ENCODE measurements at places on chromosomes 5 and 9.

DNA sequence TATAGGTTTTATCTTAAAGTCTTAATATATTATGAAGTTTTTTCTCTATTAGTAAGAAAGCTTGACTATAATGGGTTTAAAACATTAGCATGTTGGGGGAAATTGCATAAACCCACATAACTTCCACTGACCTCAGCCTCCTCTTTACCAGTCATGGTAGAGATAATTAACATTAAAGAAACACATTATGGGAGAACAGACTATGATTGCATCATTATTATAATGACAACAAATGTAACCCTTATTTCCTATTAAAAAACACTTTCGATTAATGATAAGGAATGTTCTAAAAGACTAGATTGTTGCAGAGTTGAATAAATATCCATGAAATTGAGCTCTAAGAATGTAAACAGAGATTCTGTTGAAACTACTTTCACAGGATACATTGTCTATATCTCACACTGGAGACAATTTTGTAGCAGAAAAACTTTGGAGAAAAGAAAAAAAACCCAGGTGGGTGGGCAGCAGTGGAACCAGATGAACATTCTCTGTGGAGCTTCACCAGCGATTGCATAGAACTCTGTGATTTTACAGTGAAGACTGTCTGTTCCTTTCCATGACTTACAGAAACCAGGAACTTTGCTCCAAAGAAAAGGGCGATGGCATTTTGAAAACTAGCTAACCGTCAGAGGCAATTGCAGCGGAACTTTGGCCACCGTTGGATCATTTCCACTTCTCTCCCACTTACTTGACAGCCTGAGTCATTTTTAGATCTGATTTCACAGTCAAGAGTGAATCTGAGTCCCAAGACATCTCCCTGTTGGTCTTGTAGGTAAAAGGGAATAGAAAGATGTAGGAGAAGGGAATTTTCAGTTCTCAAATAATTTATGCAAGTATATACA is 21.0 kb upstream of the ERAP2 start:
- no peak for DNase-seq

DNA sequence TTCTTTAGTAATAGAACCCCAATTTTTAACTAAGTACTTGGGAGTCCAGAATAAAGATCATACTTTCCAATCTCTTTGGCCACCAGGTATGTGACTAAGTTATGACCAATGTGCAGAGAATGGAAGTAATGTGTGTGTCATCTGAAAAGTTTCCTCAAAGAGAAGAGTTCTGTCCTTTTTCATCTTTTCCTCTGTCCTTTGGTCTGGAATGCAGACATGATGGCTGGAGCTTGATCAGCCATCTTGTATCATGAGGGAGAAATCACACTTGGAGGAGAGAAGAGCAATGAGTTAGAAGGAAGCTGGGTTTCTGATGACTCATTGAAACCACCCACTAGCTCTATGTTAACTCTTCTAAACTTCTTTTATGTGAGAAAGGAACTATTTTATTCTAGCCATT is 5.5 kb upstream of the CPEB4 start:
- DNase-seq, result no peak

- DNase-seq, result no peak
These were observed 555.3 kb upstream of the PTGER4 start for GRCh38 chr5:40124367-40124766.

GRCh38 chr9:2228641-2229040 is 213.5 kb downstream of the SMARCA2 start:
- DNase-seq, result no peak

DNA sequence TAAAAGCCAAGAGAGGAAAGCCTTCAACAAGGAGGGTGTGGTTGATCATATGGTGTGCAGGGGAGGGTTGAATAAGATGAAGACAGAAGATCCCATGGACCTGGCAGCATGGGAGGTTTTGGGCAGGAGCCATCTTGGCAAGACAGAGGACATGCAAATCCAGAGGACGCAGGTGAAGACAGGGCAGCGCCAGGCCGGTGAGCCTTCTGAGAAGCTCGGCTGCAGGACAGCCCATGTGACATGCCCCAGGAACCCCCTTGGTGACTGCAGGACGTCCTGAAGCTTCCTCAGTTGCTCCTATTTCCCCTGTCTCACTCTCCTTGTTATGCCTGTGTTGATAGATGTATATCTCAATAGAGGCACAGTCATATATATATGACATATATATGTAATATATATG is 159.4 kb downstream of the GADD45G start:
- peak; percentile 46 for DNase-seq
